ENCODE measurements at places on chromosomes 2 and 18.

DNA sequence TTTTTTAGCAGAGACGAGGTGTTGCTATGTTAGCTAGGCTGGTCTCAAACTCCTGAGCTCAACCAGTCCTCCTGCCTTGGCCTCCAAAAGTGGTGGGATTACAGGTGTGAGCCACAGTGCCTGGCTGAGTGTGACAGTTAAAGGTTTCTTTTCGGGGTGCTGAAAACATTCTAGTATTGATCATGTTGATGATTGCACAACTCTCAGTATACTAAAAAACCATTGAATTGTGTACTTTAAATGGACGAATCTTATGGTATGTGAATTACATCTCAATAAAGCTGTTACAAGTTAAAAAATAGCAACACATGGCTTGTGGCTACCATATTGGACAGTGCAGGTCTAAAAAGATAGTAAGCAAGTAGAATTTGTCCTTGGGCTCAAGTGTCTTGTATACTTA is 22.3 kb downstream of the PAPOLG start:
- DNase-seq = no peak

DNA sequence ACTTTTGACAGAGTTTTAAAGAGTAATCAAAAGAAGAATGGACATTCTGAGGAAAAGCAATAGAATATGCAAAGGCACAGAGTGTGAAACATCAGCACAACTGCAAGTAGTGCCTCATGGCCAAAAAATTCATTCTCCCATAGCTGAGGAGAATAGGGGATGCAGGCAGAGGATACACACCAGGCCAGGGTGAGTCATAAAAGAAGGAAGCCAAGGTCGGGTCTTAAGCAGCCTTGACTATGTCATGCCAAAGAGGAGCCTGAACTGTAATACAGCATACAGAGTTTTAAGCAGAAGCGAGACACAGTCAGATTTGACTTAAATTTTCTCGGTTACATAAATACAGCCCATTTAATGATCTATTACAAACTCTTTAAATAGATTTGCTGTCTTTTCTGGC is 165.0 kb downstream of the LNPK start:
- DNase-seq = no peak

- DNase-seq = no peak
Measured at GRCh38 chr2:115165529-115166109, 723.2 kb downstream of the DPP10 start.

- DNase-seq = no peak
Measured at GRCh38 chr2:52884761-52885352, 882.7 kb upstream of the CHAC2 start.

GRCh38 chr2:43298500-43298899 is 72.1 kb upstream of the ZFP36L2 start:
- no peak for DNase-seq

- DNase-seq = no peak
Measured at GRCh38 chr18:26471027-26471426, 77.3 kb downstream of the KCTD1 start.

- no peak for DNase-seq
Measured at GRCh38 chr2:191922736-191923651, 76.1 kb upstream of the CAVIN2 start.

DNA sequence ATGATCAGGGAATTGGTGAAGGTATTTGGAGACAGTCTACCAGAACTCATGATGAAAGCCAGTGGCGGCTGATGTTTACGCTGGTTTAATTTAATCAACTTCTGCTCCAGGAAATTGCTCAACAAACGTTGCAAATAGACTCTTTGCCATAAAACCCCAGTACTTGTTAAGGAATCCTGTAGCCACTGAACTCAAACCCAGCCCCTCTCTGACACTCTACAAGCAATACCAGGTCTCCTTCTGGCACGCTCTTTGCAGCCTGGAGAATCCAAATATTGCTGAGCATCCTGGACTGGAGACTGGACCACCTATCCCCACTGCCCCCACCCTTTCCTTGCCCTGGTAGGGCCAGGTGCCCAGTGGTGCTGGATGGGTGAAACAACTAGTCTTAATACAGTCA is 308.2 kb downstream of the FBXO15 start:
- DNase-seq = no peak
